ENCODE measurements at places on chromosomes 6 and 20.

- H3K27me3 ChIP-seq = no peaks in the 10 kb centered on the region
- DNase-seq = no peak
- no peak overlapping the region for H3K4me3 ChIP-seq
- H3K4me1 ChIP-seq = peaks cover 8% of the 10 kb centered on the region
These were observed 107.3 kb downstream of the SLX4IP start for GRCh38 chr20:10542442-10542841.

GRCh38 chr20:34475979-34476736, 40.1 kb upstream of the DYNLRB1 start:
- peaks cover 82% of the 10 kb centered on the region for H3K36me3 ChIP-seq
- H3K27me3 ChIP-seq = no peaks in the 10 kb centered on the region
- no peak overlapping the region for H3K27ac ChIP-seq
- no peaks in the 10 kb centered on the region for H3K4me1 ChIP-seq
- no peak overlapping the region for H3K4me3 ChIP-seq

DNA sequence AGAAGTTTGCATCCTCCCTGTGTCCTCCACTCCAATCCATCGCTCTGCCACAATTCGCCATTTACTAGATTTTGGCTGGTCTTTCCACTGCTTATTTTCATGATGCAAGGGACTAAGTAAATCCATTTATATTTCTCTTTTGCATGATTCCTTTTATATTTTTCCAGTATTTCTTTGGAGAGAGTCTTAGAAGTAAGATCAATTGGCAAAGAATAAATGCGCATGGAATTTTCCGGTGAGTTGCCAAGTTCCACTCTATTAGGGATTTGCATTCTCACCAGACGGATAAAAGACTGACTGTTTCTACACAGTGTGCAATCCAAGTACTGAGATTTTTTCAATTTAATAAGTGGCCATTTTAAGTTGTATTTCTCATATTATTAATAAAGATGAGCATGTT, 91.7 kb upstream of the PHACTR3 start:
- H3K4me3 ChIP-seq = no peak overlapping the region
- H3K27me3 ChIP-seq = peaks cover 6% of the 10 kb centered on the region
- DNase-seq = no peak
- H3K36me3 ChIP-seq = no peaks in the 10 kb centered on the region
- no peak overlapping the region for H3K27ac ChIP-seq
- H3K4me1 ChIP-seq = peaks cover 5% of the 10 kb centered on the region

DNA sequence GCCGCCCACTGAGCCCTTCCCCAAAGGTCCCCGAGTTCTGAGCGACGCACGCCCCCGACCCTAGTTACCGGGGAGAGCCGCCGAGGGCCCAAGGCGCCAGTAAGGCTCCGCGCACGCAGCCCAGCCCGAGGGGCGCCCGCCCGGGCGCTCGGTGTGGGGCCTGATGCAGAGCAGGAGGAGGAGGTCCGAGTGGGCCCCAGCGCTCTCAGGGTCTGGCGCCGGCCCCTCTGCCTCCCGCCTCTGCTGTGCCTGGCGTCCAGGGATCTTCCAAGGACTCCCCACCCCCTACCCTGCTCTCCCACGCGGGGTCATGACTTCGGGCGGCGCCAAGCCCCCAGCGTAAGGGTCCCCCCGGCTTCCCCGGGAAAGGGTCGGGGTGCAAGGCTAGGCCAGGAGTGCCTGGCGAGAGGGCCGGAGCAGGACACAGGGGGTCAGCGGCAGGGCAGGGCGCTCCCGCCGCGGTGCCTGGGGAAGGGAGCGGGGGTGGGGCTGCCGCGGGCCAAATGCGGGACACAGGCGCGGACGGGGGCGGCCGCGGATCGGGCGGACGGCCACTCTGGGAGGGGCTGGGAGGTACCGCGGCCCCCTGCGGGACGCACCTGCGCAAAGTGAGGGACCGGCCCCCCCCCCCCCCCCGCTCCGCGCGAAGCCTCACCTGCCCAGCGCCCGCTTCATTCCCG, 637 bp downstream of the ABHD12 start:
- no peaks in the 10 kb centered on the region for H3K27me3 ChIP-seq
- peaks cover 3% of the 10 kb centered on the region for H3K4me1 ChIP-seq
- DNase-seq = peak; percentile 56

DNA sequence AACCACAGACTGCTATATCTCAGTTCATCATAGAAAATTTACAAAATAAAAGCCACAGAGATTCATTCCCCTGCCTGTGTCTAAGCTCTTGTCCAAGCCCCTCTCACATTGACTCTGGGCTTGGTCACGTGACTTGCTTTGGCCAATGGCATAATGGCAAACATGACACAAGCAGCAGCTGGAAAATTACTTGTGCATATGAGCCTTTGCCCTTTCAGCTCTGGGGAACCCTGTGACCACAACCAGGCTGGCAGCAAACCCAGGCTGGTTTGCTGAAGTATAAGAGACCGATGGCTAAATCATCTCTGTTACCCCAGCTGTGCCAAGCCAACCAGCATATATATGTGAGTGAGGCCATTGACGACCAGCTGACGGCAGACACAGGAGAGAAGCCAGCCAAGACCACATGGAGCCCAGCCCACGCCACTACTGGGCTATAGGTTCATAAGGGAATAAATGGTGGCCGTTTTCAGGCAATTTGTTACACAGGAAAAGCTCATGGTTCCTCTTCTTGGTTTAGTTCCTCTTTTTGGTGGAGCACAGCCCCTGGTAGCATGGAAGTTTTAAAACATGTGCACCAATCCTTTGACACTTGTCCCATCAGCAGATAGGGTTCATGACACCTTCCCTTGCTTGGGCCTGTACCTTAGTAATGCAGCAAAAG, 31.8 kb upstream of the RSPO4 start:
- no peak overlapping the region for H3K4me3 ChIP-seq
- DNase-seq = no peak
- no peaks in the 10 kb centered on the region for H3K4me1 ChIP-seq
- no peaks in the 10 kb centered on the region for H3K36me3 ChIP-seq
- no peaks in the 10 kb centered on the region for H3K27me3 ChIP-seq
- H3K27ac ChIP-seq = no peak overlapping the region

DNA sequence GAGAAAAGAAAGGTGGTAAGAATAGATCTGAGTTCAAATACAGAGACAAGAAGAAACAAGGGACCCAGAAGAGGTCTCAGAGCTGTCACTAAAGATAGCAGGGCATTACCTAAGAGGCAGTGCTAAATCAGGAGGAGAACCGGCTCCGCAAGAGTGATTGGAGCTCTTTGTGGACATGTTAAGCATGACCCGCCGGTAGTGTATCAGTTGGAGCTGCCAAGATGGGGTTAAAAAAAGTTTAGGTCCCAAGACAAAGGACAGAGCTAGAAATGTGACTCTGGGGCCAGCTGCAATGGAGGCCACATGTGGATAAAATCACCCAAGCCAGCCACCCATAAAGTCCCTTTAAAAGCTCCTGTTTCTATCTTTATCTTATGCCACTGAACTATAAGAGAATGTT, 93.4 kb downstream of the MBOAT1 start:
- no peak overlapping the region for H3K27ac ChIP-seq
- no peaks in the 10 kb centered on the region for H3K27me3 ChIP-seq
- no peak for DNase-seq
- no peaks in the 10 kb centered on the region for H3K4me1 ChIP-seq

DNA sequence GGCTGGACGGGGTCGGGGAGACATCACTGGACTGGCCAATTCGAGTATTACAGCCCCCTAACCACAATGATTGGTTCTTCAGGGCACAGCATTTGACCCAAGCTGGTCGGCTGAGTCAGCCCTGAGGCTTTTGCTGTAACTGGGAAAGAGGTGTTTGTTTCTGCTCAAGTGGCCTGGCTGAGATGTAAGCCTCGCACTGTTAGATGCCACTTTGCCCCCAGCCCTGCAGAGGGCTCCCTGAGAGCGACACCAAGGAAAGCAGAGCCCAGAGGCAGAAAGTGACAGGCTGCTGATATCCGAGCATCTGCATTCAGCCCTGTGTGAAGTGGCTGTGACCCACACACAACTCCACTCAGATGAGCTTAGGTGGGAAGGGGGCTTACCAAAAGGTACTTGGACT, 19.4 kb downstream of the ERGIC3 start:
- no peaks in the 10 kb centered on the region for H3K4me1 ChIP-seq
- H3K27me3 ChIP-seq = no peaks in the 10 kb centered on the region
- no peak overlapping the region for H3K27ac ChIP-seq
- H3K4me3 ChIP-seq = no peak overlapping the region

DNA sequence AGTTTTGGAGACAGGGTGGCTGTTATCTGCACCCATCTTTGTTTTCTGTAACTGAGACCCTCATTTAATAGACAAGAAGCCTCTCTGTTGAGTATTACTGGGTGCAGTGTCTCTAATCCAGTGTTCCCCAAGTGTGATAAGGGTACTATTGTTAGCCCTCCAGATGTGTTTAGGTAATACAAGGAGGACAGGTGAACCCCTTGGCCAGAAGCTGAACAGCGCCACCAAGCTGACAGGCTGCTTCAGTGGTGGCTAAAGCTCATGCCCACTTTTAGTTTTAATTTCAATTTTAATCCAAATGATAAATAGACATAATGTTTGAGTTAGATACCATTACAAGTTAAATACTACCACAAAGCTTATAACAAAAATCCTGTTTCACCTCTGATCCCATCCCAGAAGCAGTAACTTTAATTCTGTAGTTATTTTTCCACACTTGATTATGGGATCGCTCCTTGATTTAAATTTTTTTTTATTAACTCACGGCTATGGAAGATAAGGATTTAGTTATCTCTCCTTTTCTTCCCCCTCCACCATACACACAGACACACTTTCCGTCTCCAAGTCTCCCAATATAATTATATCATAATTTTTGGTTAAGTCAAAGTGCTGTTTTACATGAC, 8.4 kb upstream of the STK35 start:
- no peaks in the 10 kb centered on the region for H3K36me3 ChIP-seq
- peaks cover 15% of the 10 kb centered on the region for H3K27me3 ChIP-seq
- no peak for DNase-seq
- no peak overlapping the region for H3K27ac ChIP-seq
- H3K4me3 ChIP-seq = no peak overlapping the region

GRCh38 chr20:37946946-37947345, 44.0 kb downstream of the VSTM2L start:
- no peaks in the 10 kb centered on the region for H3K27me3 ChIP-seq
- H3K4me3 ChIP-seq = no peak overlapping the region

DNA sequence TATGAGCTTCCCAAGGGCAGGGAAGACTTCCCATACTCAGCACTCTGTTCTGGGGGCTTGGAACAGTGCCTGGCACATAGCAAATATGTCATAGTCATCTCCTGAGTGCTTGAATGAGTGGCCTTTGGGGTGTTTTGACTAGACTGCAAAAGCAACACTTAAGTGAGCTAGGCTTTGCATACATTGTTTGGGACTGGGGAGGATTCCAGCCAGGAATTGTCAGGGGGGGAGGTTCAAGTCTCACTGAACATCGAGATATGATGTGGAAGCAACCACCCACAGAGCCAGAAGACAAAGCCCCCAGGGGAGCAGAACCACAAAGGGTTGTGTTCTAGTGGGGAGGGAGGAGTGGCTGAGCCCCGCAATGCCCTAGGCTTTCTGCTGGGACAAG, 98.4 kb downstream of the SYCP2 start:
- H3K27ac ChIP-seq = no peak overlapping the region
- H3K36me3 ChIP-seq = no peaks in the 10 kb centered on the region
- no peaks in the 10 kb centered on the region for H3K4me1 ChIP-seq
- H3K27me3 ChIP-seq = peaks cover 2% of the 10 kb centered on the region
- no peak overlapping the region for H3K4me3 ChIP-seq
- DNase-seq = no peak

All from neuronal stem cell (in vitro differentiated cells).